ENCODE measurements at places on chromosomes 2 and 18.

DNA sequence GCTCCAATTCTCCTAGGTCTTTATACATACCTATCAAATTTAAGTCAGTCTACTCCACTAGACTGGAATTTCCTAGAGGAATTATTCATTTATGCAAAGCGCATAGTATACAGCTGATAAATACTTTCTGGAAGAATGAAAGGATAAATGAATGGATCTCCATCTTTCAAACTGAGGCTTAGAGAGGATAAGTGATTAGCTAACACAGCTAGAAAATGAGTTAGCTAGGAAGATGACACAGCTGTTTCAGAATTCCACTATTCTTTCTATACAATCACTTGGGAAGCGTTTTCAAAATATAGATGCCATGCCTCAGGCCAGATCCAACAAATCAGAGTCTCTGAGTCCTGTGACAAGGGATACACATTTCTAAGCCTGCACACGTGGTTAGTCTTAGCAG is 1146.6 kb upstream of the ZEB2 start:
- no peaks in the 10 kb centered on the region for H3K27me3 ChIP-seq
- no peak overlapping the region for H3K4me3 ChIP-seq
- H3K4me1 ChIP-seq: peaks cover 7% of the 10 kb centered on the region
- H3K27ac ChIP-seq: no peak overlapping the region

GRCh38 chr2:223626716-223627115 is 24.6 kb upstream of the SCG2 start:
- DNase-seq: no peak
- H3K4me3 ChIP-seq: no peak overlapping the region
- H3K4me1 ChIP-seq: no peaks in the 10 kb centered on the region
- H3K36me3 ChIP-seq: no peaks in the 10 kb centered on the region
- H3K27ac ChIP-seq: no peak overlapping the region
- peaks cover 27% of the 10 kb centered on the region for H3K27me3 ChIP-seq

DNA sequence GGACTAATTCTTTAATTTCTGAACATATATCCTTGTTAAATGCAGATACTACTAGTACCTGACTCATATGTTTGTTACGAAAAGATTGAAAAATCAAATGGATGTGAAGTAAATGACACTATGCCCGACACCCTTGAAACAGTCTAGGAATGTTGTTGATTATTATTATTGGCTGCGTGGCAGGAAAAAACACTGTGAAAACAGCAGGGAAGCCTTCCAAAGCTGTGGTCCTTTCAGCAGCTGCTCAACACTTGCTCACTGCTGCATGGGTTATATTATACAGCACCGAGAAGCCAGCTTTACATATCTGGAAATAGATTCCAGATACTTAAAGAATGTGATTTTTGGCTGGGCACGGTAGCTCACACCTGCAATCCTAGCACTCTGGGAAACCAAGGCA is 26.5 kb downstream of the CRYGD start:
- no peaks in the 10 kb centered on the region for H3K36me3 ChIP-seq
- H3K4me3 ChIP-seq: no peak overlapping the region
- no peak for DNase-seq
- H3K27ac ChIP-seq: no peak overlapping the region

GRCh38 chr2:126893153-126893552 is 5.5 kb upstream of the TEX51 start:
- peaks cover 5% of the 10 kb centered on the region for H3K27me3 ChIP-seq
- no peaks in the 10 kb centered on the region for H3K36me3 ChIP-seq
- H3K4me3 ChIP-seq: no peak overlapping the region
- peaks cover 3% of the 10 kb centered on the region for H3K4me1 ChIP-seq

- no peak for DNase-seq
- no peaks in the 10 kb centered on the region for H3K27me3 ChIP-seq
- H3K36me3 ChIP-seq: peaks cover 18% of the 10 kb centered on the region
- H3K4me3 ChIP-seq: peak overlapping the region; percentile 90
Observed at GRCh38 chr2:121735518-121736074, 1.1 kb downstream of the NIFK start.

DNA sequence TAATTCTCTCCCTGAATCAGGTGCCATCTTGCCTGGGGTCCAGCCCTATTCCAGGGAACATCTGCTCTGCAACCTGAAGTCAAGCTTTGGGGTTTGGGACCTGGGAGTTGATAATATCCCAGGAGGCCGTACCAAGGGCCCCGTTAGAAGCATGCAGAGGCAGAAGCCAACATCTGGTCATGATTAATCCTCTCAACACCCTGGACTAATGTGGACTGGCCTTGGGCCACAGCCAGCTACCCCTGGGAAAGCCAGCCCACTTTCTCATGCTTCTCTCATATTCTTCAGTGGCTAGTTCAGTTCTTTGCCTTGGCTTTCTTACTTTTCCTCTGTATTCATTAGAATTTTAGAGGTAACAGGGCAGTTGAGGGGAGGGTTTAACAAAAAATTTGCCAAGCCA is 515.6 kb upstream of the NRP2 start:
- H3K4me1 ChIP-seq: peaks cover 31% of the 10 kb centered on the region
- no peak overlapping the region for H3K4me3 ChIP-seq
- no peak for DNase-seq
- peaks cover 4% of the 10 kb centered on the region for H3K36me3 ChIP-seq

All from type B pancreatic cell (in vitro differentiated cells).